MCF 10A (cell line): ENCODE measurements at places on chromosomes 2 and 18.

- DNase-seq = peak; percentile 28
These were observed 57.3 kb downstream of the VIT start for GRCh38 chr2:36753706-36754221.

GRCh38 chr2:99481941-99482340 is 7.9 kb downstream of the REV1 start:
- no peak for DNase-seq

DNA sequence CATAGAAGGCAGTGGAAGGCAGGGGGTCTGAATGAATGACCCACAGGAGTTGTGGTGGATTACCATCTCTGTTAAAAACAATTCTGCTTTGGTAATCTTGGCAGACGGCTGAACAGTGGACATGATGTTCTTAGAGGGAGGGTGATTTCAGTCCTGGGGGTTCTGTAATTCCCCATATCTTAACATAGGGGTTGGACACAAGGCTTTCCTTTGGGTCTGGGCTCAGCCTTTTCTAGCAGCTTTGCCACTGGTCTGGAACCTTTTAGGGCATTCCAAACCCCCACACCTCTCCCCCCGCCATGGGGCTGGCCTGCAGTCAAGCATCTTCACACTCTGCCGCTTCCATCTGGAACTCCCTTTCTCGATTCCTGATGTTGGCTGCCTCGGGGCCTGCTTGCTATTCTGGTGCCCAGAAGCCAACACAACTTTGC is 50.3 kb downstream of the RPL37A start:
- DNase-seq = no peak

DNA sequence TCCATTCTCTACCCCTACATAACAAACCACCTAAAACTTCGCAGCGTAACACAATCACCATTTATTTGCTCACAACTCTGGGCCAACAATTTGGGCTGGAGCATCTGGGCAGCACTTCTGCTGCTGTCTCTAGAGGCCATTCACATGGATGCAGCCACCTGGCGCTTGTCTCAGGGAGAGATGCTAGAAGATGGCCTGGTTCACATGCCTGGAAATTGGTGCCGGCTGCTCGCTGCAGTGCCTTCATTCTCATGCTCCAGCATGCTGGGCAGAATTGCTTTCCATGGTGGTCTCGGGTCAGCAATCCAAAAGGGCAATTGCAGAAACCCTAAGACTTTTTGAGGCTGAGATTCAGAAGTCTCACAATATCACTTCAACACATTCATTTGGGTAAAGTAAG is 157.4 kb downstream of the SUCLG1 start:
- DNase-seq = no peak

GRCh38 chr2:55013936-55014335 is 36.3 kb downstream of the RTN4 start:
- no peak for DNase-seq

DNA sequence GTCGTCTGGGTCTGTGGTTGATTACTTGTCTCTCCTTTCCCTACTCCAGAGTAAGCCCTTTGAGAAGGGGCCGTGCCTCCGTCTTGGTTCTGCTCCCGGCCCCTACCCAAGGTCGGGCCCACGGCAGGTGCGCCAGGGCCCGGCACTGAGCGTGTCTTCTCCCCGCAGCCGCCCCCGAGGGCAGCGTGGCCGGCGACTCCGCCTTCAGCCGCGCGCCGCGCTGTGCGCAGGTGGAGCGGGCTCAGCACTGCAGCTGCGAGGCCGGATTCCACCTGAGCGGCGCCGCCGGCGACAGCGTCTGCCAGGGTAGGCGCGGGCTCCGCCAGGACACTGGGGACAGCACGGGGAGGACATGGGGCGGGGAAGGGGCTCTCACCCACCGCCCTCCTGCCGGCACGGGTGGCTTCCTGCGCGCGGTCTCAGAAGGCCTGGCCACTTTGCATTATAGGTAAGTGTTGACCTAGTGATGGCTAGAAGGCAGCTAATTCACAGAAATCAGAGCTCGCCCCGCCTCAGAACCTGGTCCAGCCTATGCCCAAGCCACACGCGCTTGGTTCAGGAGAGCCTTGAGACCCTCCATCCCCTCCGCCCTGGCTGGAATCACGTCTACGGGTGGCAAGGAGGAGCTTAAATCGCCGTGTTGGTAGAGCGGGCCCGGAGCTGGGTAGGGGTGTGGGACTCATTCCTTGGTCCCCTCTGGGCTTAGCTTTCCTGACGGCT is 43.5 kb downstream of the FBLN7 start:
- no peak for DNase-seq

DNA sequence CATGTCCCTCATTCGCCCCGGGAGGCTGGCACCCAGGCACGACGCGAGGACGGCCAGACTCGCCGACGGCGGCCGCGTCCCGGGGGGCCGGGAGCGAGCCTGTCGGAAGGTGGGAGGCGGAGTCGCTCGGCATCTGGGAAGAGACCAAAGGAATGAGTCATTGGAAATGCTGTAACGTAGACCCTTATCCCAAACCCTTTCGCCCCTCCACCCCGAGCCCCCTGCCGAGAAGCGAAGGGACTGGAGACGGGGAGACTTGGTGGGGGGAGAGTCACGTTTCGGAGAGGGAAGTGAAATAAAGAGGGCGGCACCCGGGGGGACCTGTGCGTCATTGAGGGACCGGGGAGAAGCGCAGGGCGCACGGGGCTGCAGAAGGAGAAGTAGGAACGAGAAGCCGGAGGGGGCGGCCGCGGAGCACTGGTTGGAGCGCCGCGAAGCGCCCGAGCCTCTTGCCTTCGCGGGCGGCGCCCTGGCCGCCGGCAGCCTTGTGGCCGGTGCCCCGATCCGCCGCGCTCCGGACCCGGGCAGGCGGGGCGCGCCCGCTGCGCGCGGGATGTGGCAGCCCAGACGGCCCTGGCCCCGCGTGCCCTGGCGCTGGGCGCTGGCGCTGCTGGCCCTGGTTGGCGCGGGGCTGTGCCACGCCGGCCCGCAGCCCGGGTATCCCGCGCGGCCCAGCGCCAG is at the start of gene EMILIN2:
Gene EMILIN2 (plus strand): TSS at position 371 of the 681 bp plus-strand sequence. CDS start 183 bp downstream, at position 554.
- no peak for DNase-seq

DNA sequence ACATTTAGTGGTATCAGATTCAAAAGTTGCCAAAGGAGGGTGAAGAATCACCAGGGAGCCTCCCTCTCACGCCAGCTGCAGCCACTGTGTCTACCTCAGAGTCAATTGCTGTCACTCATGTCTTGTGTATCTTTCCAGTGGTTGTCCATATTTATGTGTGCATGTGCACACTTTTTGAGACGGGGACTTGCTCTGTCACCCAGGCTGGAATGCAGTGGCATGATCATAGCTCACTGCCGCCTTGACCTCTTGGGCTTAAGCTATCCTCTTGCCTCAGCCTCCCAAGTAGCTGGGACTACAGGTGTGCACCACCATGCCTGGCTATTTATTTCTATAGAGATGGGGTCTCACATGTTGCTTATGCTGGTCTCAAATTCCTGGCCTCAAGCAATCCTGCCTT is 4.0 kb downstream of the MOCOS start:
- DNase-seq = no peak
